ENCODE measurements at places on chromosomes 3 and 15. TPM values are rescaled to one million over a fixed set of nuclear protein-coding genes. Genes with fewer than 3 reads are reported as not detected.

POPDC2 gene
- total RNA-seq, result 7.2 TPM

IMPG2 gene
- 0.82 TPM for total RNA-seq

GRCh38 chr3:145698250-145698649 is 462.7 kb downstream of the PLOD2 start:
- no peak for DNase-seq

GRCh38 chr3:59482684-59483083 is 432.9 kb upstream of the CFAP20DC start:
- no peak for DNase-seq

- no peak for DNase-seq
Observed at GRCh38 chr3:183697123-183697609, 431 bp upstream of the YEATS2 start.

- no peak for DNase-seq
Observed at GRCh38 chr15:70018646-70019600, 78.8 kb downstream of the TLE3 start.

PSTPIP1 gene
- 141 TPM for total RNA-seq

- no peak for DNase-seq
Observed at GRCh38 chr3:136925425-136926190, 32.2 kb upstream of the IL20RB start.

DNA sequence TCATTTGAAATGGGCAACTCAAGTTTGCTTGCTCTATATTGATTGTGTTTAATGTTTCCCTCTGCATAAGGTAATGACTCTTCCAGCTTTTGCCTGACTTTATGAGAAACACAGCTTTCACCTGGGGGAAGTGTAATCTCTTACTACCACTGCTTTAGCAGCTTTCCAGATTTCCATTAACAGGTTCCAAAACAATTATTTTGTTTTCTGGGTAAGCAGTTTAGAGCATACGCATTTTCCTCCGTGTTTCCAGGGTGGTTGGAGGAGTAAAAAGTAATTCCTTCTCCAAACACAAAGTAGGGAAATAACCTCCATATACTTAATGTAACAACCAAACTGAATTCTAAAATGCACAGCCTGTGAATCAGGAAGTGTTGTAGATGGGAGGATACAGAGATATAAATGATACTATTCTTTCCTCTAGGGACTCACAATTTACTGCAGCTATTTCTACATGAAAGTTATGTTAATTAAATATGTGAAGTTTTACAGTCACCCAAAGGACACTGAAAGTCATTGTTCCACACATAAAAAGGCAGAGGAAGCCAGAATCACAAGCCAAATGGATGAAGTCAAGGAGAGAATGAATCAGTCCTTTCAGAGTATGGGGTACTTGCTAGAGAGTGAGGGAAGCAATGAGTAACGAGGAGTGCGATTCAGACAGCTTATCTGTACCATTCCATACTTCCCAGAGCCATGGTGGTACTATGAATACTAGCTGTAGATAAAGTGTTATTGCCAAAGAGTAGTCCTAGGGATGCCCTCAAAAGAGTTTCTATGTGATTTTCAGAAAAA is 16.6 kb downstream of the ST3GAL6 start:
- DNase-seq, result no peak

TMEM212 gene
- total RNA-seq, result not detected

DNA sequence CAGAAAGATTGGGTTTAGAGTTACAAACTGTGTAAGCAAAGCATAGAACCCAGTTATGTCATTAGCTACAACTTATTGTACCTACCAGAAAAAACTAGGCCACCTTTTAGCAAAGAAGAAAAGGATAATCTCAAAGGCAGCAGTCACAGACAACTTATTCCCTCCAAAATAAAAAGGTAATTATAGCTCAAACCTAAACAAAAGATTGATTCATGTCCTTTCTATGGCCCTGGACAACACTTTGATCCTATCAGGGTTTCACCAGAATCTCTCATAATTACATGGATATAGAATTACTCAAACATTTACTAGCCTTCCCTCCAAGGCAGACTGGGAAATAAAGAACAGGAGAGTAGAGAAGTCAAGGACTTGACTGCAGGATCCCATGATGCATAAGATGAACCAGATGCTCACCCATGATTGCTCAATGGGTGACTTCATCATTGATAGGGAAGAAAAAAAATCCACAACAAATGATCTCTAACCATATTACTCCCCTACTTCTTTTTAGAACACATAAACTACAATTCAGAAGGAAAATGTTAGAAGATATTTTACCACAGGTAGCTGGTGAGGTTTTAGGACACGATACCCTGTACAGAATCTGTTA is 17.4 kb downstream of the DET1 start:
- DNase-seq, result no peak

ARMC8 gene
- total RNA-seq, result 40.2 TPM

All from activated T-cell treated with anti-CD3 and anti-CD28 coated beads, Interleukin-2, amount 50 U/mL, for 72 hours (primary cell).